ENCODE measurements at places on chromosomes 5 and 9.
A peak's percentile ranks its signal among the peaks of the same experiment; 100 is the strongest.

DNA sequence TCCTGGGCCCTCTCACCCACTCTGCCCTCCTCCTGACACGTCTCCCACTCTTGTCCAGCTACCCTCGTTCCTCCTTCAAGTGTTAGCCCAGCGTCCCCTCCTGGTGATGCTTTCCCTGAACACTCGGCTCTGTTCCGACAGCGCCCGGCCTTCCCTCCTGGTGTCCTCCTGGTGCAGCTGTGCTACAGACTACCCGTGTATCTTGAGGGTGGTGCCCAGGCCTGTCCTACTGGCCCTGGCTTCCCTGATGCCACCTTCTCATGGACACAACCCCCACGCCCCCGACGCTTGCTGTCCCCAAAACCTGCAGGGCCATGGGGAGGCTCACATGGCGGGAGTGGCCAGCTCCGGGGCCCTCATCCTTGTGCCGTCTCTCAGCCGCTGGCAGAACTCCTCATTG is 21.4 kb upstream of the SCGB3A1 start:
- no peak for DNase-seq

- no peak for DNase-seq
These were observed 134.2 kb downstream of the FBXO4 start for GRCh38 chr5:42059291-42059690.

DNA sequence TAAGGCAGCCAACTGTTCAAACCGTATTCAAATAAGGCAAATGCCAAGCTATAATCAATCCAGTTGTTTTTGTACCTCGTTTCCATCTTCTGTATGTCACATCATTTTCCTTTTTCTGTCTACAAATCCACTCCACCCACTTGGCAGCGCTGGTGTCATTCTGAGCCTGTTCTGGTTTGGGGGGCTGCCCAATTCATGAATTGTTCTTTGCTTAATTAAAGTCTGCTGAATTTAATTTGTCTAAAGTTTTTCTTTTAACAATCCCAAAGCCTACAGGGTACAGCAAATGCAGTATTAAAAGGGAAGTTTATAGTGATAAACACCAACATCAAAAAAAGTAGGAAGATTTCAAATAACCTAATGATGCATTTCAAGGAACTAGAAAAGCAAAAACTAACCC is 93.3 kb downstream of the GTF3C4 start:
- DNase-seq, result no peak

- peak; percentile 75 for DNase-seq
These were observed 17.5 kb downstream of the TERT start for GRCh38 chr5:1277331-1277730.

- DNase-seq, result no peak
These were observed 142.4 kb downstream of the ST8SIA4 start for GRCh38 chr5:100760688-100761087.

DNA sequence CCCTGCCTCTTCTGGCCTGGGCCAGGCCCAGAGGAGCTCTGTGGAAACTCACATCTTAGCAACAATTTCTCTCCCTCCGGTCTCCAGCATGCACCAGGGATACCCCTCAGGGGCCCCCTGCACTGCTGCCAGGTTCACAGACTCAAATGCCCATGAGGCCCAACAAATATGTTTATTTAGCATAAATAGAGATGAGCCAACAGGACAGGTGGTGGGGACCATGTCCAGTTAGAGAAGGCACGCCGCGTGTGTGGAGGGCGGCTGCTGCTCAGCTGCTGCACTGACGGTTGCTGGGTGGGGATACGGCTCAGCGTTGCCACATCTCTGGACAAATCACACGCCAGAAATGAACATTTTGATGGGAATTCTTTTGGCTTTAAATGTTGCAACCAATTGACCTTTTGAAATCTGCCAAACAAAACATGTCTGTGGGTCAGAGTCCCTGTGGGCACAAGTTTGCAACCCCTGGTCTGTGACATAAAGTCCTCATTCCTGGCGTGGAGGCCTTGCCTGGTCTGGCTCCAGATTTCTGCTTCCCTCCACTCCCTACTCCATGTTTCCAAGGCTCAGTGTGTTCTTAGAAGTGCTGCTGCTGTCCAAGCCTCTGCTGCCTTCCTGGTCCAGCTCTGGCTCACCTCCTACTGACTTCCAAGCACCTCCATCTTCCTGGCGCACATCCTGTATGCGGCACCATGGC is 88.9 kb downstream of the AMBP start:
- DNase-seq, result peak; percentile 21

Data from RWPE2 (cell line).